ENCODE measurements at places on chromosomes 11 and 22. TPM values are rescaled to one million over a fixed set of nuclear protein-coding genes. Genes with fewer than 3 reads are reported as not detected.

GRCh38 chr11:8106679-8107078, 25.7 kb downstream of the TUB start:
- DNase-seq: no peak

GRCh38 chr22:36301384-36301828, 48.5 kb downstream of the APOL1 start:
- peak; percentile 87 for DNase-seq

The GRAMD1B gene
- polyA plus RNA-seq: 0.29 TPM

The SLC22A8 gene
- not detected for polyA plus RNA-seq

The TLCD5 gene
- polyA plus RNA-seq: 0.31 TPM

DNA sequence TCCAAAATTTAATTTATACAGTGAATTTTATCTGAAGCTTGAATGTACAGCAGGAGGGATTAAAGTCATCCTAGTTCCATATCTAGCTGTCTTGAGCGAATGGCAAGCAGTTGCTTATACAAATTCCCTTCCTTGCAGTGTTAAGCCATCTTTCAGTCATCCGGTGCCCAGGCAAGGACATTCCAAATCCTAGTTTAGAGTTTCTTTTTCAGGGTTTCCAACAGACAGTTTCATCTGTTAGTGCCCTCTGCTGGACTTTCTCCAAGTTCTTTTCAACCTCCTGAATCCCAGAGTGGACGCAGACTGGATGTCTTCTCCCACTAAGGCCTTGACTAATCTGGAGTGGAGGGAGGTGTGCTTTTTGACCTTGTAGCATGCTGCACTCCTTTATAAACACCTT, 45.4 kb downstream of the GRAMD1B start:
- DNase-seq: no peak

- no peak for DNase-seq
Measured at GRCh38 chr11:69533296-69534165, 52.1 kb downstream of the LINC01488 start.

DNA sequence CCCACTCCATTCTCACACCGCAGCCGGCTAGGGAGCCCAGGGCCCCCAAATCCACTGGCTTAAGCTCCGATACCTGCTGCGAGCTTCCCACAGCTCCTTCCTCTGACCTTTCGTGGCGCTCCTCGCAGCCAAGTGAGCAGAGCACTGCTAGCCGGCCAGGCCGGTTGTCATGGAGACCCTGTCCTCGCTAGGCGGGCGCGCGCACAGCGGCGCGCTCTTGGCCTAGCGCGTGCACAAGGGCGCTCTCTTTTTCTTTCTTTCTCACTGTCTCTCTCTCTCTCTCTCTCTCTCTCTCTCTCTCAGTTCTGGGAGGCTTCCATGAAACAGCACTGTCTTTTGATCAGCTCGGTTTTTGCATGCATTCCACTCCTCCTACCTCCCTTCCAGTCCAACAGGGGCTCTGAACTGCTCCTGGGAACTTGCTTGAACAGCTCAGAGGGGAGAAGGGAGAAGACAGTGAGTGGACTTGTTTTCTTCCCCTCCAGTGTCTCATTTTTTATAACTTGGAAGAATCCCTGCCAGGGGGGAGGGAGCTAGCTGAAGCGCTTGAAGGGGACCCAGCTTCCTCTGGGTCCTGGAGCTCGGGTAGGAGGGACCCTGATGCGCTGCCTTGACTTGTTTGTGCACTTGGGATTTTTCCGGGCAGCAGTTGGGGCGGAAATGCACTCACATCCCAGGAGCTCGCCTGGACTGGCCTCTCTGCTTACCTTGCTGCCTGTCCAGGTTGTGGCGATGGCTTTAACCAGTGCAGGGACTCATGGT, 100.3 kb upstream of the AKIP1 start:
- peak; percentile 51 for DNase-seq

The GLYAT gene
- polyA plus RNA-seq: 78.2 TPM

- DNase-seq: no peak
Measured at GRCh38 chr22:46041642-46042041, 64.7 kb upstream of the WNT7B start.

DNA sequence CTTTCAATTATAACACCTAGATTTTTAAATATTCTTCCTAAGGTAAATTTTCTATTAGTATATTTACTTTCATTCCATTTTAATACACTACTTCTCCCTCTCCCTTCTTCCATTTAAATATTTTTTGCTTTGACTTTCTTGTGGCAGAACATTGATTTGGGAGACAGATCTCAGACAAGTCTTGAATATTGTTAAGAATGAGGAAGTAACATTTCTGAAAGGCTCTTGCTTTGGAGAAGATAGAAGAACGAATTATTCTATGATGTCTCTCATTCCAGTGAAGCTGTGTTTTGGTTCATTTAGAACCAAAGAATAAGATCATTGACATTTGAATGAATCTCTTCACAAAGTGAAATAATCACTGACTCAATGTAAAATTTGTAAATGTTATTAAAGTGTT, 2.4 kb downstream of the IPO7 start:
- DNase-seq: no peak

DNA sequence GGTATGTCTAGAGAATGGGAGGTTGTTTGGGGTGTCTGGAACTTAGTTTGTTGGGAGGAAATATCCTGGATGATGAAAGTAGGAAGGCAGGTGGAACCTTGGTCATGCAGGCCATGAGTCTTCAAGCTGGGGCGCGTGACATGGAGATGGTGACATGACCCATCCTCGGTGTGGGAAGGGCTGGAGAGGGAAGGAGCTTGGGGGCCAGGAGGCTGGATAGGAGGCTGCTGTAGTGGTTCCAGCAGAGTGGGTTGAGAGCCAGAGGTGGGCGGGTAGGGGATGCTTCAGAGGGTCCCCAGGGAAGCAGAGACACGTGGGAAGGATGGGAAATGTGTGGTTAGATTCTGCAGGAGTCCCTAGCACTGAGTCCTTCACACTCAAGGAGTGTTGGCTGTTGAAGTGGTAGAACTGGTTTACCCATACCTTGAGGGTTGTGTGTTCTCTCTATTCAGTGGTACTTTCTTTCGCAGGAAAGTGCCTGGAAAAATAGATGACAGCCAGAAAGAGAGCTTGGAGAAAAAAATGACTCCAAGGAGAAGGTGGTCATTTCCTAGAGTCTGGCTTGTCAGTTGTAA, 56.8 kb downstream of the LDLRAD3 start:
- DNase-seq: no peak

DNA sequence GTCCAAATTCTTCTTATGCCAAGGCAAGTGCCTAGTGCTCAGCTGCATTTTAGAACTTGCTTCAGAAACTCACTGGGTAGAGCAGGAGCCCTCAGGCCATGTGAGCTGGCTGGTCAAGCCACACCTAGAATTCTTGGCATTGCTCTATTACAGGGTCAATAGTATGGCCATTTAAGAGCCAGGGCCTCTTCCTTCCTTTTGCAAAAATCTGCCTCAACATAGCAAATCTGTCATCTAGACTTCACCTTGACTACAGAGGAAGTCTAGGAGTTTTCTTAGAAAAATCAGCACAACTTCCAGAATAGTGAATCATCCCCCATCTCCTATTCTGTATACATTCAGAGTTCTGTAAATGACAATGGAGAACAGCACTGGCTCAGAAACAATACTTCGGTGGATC, 112.0 kb upstream of the TTC12 start:
- DNase-seq: no peak

DNA sequence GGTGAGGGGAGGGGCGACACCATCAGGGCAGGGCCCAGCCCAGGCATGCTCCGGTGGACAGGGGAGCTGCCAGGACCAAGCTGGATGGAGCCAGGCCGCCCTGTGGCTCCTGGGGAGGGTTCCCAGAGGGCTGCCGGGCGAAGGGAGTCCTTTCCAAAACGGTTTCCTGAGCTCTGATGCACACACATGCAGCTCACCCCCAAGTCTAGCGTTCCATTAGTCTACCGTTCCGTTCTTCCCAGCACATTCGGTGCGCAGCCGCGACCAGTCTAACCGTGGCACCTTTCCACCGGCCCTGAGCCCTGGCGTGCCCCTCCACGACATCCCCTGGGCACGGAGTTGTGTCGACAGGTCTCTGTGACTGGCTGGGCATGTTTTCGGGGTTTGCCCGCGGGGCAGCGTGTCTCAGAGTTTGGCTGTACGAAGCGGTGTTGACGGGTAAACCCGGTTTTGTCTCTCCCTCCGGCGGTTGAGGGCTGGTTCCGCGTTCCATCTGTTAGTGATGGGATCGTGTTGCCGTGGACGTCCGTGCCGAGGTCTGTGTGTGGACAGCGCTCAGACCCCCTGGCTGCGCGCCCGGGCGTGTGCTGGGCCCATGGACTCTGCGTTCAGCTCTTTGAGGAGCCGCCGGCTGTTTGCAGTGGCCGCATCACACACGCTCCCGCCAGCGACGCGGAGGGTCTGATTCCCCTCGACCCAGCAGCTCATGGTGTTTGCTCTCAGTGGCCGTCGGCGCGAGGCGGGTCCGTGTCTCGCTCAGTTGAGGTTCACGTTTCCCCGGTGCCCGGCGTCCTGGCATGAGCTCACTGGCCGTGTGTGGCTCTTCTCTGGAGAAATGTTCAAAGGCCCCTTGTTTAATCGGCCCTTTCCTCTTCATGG, 121.2 kb downstream of the IGLL1 start:
- no peak for DNase-seq

The DBX1 gene
- not detected for polyA plus RNA-seq

DNA sequence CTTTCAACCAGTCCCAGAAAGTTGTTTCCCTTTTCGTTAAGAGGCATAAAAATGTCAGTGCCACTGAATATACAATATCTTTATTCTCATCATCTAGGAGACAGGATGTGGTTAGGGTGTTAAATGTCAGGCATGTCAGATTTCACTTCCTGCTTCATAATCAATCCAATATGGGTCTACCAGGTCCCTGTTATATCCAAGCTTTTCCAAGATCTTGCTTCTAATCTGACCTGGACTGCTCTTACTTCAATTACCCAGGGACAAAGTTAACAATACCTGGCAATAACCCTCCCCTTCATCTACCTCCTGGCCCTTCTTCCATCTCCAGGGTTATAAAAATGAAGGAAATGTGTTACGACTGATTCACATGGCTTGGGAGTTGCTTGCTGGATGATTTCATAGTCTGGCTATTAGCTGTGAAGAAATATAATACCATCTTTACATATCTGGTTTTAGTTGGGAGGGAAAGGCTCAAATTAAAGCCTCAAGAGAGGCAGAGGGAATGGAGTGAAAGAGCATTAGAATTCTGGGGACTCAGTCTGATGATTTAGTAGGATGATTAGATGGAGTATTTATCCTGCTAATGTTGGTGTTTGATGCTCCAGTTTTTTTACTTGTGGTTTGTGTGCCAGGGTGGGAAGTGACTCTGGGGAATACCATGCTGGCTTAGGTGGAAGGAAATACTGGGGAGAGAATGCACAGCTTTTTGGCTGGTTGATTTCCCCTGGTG, 534.3 kb downstream of the ETS1 start:
- DNase-seq: no peak

GRCh38 chr22:21448627-21449416, 18.4 kb upstream of the TMEM191C start:
- no peak for DNase-seq

- DNase-seq: no peak
Measured at GRCh38 chr11:66012371-66012945, 650 bp downstream of the CST6 start.

DNA sequence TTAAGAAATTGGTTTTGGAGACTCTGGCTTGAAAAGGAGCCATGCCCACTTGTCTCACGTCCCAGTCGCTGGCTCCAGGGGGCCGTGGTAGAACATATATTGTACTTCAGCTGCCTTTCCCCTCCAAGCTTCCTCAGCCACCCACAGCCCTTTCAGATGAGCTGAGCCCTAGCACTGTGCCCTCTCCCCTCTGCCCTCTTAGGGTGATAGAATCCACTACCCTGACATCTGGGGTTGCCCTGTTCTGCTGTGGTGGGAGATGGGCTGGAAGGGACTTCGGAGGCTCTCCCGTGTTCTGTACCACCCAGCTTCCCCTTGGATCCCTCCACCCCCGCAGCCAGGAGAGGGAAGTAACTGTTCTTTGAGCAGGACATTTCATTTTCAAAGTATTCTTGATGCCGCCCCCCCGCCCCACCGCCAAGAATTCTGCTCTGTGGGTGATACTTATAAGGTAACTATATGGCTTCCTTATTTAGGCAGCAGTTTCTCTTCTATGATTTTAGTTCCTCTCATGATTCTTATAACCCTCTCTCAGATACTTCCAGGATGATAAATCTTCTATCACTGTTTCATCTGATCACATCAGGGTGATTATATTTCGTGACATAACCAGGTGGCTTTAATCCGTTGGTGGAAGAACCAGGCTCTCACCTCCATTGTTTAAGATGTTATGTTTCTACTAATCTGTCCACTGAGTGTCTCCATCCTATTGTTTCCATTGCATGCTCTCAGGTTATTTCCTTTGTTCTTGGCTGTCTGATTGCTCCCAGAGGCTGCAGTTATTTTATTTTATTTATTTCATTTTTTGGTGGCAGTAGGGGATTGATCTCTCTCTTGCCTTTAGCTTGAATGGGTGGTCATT, 24.1 kb downstream of the ZBTB16 start:
- DNase-seq: no peak

DNA sequence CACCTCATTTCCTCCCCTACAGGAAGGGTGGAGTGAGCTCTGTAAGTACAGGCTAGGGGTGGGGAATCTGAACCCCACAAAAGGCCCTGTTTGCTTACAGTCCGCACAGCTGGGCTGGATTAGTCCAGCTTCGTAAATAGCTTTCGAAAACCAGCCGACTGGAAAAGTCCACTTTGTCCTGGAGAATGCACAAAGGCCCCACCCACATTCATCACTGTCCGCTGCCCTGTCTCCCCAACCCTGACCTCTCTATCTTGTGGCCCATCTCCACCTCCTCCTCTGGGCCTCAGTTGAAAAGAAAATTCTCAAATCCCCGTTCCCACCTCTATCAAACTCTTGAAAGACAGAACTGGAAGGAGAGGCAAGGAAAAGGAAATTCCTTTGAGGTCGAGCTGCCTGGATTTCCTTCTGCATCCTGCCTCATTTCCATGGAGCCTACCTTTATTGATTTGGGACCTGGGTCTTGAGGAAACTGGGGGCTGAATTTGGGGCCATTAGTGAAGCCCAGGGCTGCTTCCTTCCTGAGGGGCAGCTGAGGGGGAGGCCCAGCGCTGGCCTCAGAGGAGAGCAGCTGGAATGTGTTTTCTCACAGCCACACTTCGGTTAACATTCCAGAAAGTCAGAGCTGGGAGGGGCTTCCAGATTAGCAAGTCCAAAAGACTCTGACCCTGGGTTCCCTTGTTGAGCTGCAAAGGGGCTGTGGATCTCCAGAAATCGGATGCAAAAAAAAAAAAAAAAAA, 147.6 kb downstream of the FBXO7 start:
- no peak for DNase-seq

The MMP12 gene
- polyA plus RNA-seq: not detected

GRCh38 chr11:42490506-42490905, 821.3 kb upstream of the API5 start:
- DNase-seq: no peak

DNA sequence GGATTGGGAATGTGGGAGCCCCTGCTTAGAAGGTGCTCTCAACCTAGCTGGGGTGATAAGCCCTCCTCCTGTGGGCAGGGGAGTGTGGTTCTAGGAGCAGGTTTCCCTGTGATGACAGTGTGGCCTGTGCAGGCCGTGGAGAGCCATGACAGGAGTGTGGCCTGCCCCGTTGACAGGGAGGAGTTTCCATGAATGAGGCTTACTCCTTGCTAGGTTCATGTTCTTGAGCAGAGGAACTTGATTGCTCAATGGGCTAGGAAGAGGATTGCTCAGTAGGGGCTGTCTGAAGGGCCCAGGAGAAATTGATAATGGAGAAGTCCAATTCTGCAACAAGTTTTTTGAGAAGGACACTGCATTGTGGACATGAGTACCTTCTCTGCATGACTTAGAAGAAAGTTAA, 92.0 kb downstream of the PPP6R3 start:
- no peak for DNase-seq

The MAPK8IP1 gene
- 2.7 TPM for polyA plus RNA-seq

All from liver (tissue), 10 donors.